ENCODE measurements at places on chromosomes 13 and 19.
A peak's percentile ranks its signal among the peaks of the same experiment; 100 is the strongest.

- no peak for DNase-seq
These were observed 160.6 kb upstream of the SPRY2 start for GRCh38 chr13:80501556-80501955.

- no peak for DNase-seq
These were observed 49.0 kb downstream of the BRD4 start for GRCh38 chr19:15283141-15283883.

DNA sequence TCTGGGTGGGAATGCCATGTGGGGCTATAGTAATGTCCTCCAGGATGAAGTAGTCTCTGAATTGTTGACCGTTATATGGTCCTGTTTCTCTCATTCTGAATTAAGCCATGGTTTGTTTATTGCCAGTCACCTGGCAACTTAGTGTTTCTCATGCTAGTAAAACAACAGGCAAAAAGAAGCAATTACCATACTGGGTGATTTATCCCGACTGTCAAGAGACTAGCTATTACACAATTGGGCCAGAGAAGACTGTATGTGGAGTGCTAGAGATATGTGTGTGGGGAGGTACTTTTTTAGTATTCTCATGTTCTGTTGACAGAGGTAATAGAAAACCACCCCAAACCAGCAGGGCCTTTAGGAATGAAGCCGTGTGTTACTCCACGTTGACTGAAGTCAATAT lies 258.2 kb downstream of the TDRD3 start:
- DNase-seq = no peak

DNA sequence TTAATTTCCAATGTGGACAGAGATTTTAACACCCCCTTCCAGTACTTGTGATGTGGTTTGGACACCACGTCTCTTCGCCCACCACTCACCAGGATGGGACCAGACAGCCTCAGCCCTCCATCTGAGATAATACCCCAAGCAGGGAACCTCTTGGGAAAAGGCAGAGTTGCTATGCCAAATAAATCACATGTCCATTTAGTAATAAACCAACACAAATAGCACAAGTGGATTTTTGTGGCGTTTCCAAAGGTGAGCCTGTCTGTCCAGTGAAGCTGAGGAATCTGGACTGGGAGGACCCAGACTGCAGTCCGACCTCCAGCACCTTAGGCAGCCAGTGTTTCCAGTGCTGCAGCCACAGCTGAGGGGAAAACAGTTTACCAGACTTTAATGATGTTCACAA lies 34.1 kb upstream of the GAS6 start:
- DNase-seq = no peak

DNA sequence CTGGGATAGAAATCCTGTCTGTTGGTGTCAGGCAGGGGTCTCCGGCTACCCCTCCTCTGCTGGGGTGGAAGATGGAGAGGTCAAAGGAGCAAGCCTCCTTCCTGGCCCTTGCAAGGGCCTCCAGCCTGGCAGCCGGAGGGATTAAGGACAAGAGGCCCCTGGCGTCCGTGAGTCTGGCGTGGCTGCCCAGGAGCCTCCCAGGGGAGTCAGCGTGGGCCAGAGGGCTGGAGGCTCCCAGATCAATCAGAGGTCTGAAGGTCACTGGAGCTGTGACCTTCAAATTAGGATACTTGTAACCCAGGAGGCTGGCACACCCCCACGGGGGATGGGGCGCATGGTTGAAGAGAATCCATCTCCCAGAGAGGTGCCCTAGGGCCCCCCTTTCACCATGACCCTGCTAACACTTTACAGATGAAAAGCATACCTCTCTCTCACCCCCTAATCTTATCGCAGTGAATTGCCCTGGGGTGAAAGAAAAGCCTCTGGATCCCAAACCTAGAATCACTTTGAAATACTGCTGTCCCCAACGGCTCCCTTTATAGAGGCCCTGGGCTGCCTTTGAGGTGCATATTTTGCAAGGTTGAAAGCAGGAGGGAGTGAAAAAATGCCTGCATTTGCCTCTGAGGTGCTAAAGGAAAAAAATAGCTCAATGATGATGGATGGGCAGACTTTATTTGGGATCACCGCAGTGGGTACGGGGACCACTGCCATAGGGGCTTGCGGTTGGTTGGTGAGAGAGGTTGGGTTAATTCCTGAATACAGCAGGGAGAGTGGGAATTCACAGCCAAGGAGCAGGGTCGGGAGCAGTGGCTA lies 44.9 kb upstream of the PEG3 start:
- no peak for DNase-seq

GRCh38 chr19:35011737-35012682 lies 11.9 kb downstream of the GRAMD1A start:
- peak; percentile 42 for DNase-seq

GRCh38 chr13:75656425-75656989 lies 20.4 kb downstream of the LMO7 start:
- DNase-seq = no peak

DNA sequence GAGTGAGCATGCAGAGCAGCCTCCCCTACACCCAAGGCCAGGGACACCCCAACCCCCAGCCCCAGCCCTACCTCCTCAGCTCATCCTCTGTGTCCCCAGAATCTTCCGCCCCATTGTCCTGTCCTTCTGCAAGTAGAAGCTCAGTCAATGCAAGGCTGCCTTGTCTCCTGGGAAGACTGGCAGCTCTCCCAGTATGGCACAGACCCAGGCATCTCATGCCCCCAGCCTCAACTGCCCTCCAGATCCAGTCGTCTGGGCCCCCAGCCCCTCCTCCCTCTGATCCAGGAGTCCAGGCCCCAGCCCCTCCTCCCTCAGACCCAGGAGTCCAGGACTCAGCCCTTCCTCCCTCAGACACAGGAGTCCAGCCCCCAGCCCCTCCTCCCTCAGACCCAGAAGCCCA lies 13.0 kb downstream of the ZNF575 start:
- DNase-seq = no peak

- no peak for DNase-seq
These were observed 6.7 kb downstream of the MLLT1 start for GRCh38 chr19:6272913-6273600.

GRCh38 chr13:52842441-52842840 lies 6.0 kb downstream of the PCDH8 start:
- DNase-seq = no peak

DNA sequence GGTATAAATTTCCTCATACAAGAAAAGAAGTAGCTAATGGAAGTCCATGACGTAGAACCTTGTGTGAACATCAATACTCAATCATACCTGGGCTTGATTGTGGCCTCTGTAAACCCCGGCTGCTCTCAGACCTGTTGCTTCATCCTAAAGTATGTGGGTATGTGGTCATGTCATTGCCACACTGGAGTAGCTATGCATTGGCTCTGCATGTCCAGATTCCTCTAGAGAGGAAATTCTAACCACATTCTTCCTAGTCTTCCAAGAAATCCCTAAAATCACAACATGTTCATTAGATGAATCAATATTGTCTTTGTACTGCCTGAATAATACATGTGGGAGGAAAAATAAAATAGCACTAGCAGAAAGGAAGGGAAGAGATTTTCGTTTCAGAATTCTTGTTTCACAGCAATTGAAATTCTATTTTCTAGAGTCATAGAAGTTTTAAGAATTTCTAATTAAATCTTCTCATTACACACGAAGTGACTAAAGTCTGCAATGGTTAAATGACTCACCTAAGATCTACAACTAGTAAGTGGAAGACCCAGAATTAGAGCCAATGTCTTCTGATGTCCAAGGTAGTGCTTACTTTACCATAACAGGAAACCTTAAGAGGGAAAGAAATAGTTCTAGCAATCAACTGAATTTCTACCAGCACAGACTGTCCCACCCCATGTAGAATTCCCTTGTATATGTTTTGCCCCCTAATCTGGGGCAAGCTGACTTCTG lies 28.0 kb downstream of the RXFP2 start:
- DNase-seq = no peak

GRCh38 chr19:46903458-46903857 lies 42.7 kb downstream of the ARHGAP35 start:
- no peak for DNase-seq

GRCh38 chr19:47109541-47110375 lies 3.8 kb downstream of the ZC3H4 start:
- peak; percentile 72 for DNase-seq

DNA sequence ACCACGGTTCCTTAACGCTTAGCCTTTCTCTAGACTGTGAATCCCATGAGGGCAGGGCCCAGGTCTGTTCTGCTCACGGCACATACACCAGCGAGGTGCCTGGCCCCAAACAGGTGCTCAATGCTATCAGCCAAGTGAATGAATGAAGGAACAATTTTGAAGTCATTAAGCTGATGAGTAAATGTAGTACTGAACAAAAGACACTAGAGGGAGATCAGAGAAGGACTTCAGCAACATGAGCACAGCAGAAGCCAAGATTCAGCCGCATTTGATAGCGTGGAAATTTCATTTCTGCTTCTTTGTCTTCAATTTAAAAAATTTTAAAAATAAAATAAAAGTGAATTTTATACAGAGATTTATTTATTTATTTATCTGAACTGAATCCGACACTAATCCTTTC lies 20.1 kb upstream of the MYO16 start:
- no peak for DNase-seq

- DNase-seq = no peak
These were observed 94.5 kb downstream of the KLF12 start for GRCh38 chr13:74039667-74040066.

GRCh38 chr13:45406421-45406820 lies 11.8 kb downstream of the SLC25A30 start:
- no peak for DNase-seq

DNA sequence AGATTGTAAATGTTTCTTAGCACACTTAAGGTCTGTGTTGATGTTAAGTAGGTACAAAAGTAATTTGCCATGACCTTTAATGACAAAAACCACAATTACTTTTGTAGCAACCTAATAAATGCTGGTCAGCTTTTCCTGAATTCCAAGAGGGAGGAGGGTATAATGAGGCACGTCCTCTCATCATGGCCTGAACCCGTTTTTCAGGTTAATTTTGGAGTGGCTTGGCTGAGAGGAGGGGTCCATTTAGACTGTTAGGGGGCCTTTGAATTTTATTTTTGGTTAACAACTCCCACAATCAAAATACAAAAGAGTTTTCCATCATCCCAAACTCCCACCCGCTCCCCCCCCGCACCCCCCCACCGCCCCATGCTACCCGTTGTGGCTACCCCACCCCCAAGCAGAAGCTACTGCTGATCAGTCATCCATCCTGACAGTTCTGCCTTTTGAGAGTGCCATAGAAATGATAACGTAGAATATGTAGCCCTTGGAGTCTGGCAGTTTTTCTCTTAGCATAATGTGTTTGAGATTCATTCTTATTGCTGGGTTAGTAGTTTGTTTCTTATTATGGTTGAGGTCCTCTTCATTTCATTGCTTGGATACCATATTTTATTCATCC lies 14.4 kb upstream of the PLEKHF1 start:
- DNase-seq = no peak

GRCh38 chr19:43741075-43741825 lies 13.5 kb downstream of the SMG9 start:
- no peak for DNase-seq

- DNase-seq = peak; percentile 40
These were observed 7.2 kb upstream of the FCHO1 start for GRCh38 chr19:17743874-17744580.

DNA sequence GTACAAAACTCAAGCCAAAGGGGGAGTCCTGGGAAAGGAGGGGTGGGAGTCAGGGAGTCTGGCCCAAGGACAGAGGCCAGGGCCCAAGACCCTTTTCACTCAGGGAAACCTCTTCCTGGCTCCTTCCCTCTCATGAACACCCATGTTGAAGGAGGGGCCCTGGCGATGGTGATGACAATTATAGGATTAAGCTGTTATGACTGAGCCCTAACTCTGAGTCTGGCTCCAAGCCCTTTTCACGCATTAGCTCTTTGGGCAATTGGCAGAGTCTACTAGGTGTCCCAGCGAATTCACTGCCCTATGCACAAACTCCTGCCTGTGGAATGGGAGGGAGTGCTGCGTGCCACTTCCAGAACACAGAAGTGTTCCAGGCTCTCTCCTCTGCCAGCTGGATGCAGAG lies 20.7 kb downstream of the ZNF575 start:
- no peak for DNase-seq

- no peak for DNase-seq
These were observed 905.7 kb upstream of the SLITRK5 start for GRCh38 chr13:86765462-86765861.

DNA sequence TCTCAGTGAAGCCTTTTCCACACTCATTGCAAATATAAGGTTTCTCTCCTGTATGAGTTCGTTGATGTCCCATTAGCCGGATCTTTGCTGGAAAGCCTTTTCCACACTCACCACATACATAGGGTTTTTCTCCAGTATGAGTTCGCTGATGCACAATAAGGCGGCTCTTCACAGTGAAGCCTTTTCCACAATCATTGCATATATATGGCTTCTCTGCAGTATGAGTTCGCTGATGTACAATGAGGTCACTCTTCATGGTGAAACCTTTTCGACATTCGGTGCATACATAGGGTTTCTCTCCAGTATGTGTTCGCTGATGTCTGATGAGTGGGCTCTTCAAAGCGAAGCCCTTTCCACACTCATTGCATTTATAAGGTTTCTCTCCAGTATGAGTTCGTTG lies 6.8 kb upstream of the ZNF350 start:
- DNase-seq = no peak

- DNase-seq = peak; percentile 64
These were observed 6.6 kb upstream of the NPAS1 start for GRCh38 chr19:47013041-47013517.

- DNase-seq = no peak
These were observed 61.5 kb upstream of the SLC15A1 start for GRCh38 chr13:98813993-98814392.
